ENCODE measurements at places on chromosomes 3 and 15.

- DNase-seq, result no peak
Observed at GRCh38 chr3:170531657-170532335, 54.1 kb downstream of the SLC7A14 start.

DNA sequence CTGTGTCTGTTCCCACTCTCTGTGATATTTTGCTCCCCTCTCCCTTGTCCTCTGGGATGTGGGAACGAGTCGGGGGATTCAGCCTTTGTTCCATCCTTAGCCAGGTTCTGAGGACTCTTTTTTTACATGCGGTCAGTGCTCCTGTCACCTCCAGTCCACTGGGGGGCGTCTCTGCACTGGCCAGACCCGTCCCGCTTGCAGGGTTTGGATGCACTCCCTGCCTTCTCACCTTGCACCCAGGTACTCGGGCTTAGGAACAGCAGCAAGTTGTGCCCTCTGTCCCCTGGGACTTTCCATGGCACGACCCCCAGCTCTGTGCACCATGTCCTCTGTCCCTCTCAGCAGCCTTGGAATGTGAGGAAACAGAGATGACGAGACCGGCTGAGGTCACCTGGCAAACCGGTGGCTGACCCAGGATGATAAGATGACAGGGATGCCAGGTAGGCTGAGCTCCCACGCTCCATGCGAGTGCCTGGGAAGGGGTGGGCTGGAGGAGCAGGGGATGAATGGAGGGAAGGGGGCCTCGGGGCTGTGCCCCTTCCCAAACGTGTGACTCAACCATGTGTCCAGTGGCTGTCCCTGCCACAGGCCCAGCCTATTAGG lies 27.3 kb upstream of the FGD5 start:
- DNase-seq, result peak; percentile 6

- DNase-seq, result peak; percentile 69
Observed at GRCh38 chr15:55224892-55225291, 28.2 kb upstream of the RSL24D1 start.

- DNase-seq, result no peak
Observed at GRCh38 chr3:163936543-163936942, 1141.8 kb downstream of the SI start.

DNA sequence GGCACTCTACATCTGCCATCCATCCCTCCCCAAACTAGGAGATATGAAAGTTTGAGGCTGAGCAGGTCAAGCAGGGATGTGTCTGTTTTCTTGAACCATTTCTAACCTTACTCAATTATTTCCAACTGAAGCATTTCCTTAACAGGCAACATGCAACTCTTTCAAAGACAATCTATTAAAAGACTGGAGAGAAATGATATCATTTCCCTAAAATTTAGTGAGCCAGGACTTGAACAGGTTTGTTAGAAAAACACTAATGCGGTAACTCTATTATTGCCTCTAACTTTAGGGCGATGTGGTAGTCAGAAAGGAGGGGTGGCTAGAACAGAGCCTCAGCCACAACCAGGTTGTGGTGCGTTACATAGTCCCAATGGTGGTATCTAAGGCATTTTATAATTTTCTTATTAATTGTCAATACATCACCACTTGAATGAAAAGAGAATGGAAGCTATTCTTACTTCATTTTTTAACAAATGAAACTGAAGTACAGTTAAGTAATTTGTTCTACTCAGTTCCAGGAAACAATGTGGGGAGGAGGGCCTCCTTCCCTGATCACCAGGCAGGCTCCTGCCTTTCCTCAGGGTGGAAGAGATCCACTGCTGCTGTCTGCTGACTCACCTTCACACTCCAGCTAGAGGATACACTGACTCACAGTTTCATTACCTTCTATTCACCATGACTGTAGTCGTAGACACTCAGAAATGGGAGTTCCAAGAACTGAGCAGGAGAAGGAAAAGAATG lies 22.8 kb downstream of the MYO1E start:
- peak; percentile 80 for DNase-seq

DNA sequence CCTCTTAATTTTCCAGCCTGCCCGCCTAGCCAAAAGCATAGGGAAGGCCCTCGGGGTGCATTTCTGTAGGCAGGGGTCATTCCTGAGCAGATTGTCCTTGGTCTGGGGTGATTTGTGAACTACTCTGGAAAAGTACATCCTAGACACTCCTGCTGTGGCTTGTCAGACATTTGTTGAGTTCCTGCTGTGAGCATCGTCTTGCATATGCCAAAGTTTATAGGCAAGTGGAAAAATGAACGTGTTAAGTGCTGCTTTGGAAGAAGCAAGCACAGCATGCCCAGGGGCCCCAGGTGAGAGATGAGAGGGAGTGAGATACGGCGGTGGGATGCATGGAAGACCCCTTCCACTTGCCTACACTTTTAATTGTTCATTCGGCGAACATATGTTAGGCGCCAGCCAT lies 237.7 kb upstream of the ST8SIA2 start:
- no peak for DNase-seq

- DNase-seq, result no peak
Observed at GRCh38 chr15:101608201-101608600, 44.0 kb downstream of the TM2D3 start.

- no peak for DNase-seq
Observed at GRCh38 chr3:157274644-157275137, 114.7 kb upstream of the CCNL1 start.

GRCh38 chr3:112297714-112298113 lies 3.7 kb upstream of the SLC9C1 start:
- DNase-seq, result peak; percentile 7

GRCh38 chr15:49492151-49492550 lies 69.1 kb downstream of the FGF7 start:
- no peak for DNase-seq
